ENCODE measurements at places on chromosomes 16 and 17.

DNA sequence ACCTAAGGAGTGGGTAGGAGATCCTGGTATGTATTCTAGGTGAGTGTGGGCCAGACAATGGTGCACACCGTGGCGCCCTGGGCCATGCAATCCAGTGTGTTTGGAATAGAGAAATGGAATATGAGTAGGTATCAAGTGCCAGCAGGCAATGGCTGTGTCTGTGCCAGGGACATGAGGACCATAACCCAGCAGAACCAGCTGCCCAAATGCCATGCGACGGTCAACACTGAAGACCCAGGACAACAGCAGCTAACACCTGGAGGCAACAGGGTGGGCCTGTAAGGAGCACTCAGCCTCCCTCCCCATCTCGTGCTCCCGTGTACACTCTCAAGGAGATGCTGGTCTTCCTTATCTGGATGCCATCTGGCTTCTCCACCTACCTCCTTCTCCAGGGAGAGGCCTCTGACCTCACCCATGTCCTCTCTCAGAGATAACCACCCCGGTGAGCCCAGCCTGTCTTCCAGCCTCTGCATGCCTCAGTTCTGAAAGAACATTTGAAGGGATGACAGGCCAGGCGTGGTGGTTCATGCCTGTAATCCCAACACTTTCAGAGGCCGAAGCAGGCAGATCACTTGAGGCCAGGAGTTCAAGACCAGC, 750 bp upstream of the GSDMB start:
- no peak for DNase-seq

GRCh38 chr17:76458580-76459490, 5.9 kb upstream of the UBE2O start:
- no peak for DNase-seq

DNA sequence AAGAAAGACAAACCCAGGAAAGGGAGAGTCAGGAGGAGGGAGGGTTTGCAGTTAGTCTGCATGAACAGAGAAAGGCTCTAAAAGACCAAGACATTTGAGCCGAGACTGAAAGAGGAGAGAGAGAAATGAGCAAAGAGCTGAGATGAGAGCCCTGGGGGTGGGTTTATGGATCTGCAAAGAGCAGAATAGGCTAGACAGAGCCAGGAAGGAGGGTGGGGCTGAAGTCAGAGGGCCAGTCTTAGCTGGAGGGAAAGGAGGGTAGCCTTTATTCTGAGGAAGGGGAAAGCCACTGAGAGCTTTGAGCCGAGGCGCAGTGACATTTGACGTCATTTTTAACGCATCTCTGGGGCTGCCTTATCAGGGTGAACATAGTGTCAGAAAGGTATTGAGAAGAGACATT, 85.7 kb upstream of the CDH13 start:
- no peak for DNase-seq

GRCh38 chr17:47821424-47822391, at the start of gene OSBPL7:
Gene OSBPL7 (minus strand): TSS chr17:47821794. CDS start chr17:47820278, 1,516 bp downstream.
- no peak for DNase-seq

- DNase-seq = no peak
Measured at GRCh38 chr16:10763456-10763855, 19.8 kb downstream of the NUBP1 start.

GRCh38 chr17:38751144-38751807, 1.3 kb upstream of the PSMB3 start:
- no peak for DNase-seq

DNA sequence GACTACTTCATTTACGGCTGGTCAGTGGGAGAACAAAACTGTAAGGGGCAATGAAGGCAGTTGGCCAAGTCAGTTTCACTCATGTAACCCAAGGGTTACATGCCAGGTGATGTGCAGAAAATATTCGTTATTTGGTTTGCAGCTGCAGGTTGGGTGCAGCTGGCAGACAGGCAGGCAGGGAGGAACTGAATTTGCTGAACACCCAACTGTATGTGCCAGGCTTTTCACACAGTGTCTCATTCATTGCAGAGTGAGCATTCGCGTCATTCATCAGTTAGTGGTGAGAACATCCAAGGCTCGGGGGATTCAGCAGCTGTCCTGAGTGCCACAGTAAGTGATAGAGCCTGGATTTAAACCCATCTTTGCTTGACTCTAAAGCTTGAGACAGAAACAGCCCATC, 59.7 kb downstream of the ABCC6 start:
- DNase-seq = no peak

- DNase-seq = no peak
Measured at GRCh38 chr17:58066401-58066800, 16.8 kb upstream of the DYNLL2 start.

All from cerebellar nuclear complex (tissue), 1 donor.